ENCODE measurements at places on chromosomes 11 and 22.
A peak's percentile ranks its signal among the peaks of the same experiment; 100 is the strongest.

DNA sequence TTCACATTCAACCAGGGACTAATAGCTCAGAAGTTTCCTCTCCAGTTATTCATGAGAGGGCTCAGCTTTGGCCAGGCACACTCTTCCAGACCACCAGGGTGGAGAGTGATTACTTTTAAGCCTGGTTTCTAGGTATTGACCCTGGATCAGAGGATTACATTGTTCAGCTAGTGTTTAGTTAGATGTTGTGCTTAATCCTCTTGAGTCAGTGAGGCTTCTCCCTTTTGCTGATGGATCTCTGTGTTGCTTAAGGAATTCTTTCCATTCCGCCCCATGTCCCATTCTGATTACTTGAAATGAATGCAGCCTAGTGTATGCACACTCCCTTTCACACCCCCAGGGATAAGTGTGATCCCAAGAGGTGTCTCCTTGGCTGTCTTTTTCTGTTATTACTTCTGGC is 271.7 kb upstream of the ANO5 start:
- DNase-seq, result no peak

DNA sequence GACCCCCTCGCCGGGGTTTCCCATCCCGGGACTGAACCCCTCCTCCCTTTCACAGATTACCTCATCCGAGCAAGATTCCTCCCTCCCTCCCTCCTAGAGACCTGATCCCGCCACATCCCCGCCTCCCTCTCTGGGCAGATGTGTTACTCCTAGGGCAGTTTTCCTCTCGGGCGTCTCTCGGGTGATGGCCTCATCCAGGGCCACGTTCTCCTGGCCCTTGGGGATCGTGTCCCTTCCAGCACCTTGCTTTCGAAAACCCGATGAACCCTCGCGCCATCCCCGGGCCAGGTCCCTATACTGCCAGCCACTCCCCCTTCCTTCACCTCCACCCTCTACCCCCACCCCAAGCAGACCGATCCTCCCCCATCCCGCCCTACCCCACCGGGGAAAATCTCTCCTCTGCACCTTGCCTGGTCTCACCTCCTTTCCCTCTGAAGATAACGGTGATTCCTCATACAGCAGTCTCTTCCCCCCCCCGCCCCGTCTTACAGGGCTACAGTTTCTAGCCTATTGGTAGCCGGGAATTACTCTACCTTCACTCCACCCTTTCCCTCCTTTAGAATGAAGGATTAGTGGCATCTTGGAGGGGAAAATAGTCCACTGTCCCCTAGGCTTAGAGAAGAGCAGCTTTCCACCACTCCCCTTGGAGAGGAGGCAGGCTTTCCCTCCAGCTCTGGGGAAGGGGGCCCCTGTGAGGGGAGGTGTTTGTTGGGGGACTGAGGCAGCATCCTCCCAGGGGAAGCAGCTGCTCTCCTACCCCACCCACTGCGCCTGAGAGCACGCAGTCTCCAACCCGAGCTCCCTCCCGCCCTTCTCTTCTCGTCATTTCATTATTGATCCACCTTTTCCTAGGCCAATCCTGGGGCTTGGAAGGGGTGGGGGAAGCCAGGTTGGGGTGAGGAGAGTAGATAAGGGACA is 1.2 kb downstream of the KMT2A start:
- DNase-seq, result peak; percentile 32

- DNase-seq, result no peak
Measured at GRCh38 chr11:69008737-69009440, 4.2 kb downstream of the MRGPRF start.

DNA sequence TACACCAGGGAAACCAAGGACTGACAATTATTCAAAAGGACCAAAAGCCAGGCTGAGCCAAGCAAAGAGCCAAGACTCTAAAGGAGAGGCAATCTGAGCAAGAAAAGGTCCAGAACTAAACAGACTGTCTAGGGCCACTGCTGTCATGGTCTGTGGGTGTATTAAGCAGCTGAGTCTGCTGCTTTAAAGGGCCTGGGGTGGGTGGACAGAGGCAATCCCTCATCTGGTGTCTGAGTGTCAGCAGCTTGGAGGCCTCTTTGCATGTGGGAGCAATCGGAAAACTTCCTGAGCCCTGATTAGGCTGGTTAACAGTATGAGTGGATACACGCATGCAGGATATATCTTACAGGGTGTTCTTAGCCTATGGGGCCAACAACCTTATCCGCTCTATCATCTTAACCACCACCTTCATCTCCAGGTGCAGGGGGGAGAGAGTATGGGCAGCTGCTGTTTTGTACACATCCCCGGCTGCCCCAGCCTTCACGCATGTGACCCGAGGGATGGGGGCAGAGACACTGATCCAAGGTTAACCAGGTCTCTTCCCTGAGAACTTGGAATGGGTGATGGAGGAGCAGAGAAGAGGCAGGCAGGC is 67.5 kb upstream of the TIMP3 start:
- no peak for DNase-seq

GRCh38 chr11:10032935-10033334 is 261.1 kb downstream of the SBF2 start:
- DNase-seq, result no peak

GRCh38 chr11:41051919-41052635 is 407.4 kb downstream of the LRRC4C start:
- no peak for DNase-seq

DNA sequence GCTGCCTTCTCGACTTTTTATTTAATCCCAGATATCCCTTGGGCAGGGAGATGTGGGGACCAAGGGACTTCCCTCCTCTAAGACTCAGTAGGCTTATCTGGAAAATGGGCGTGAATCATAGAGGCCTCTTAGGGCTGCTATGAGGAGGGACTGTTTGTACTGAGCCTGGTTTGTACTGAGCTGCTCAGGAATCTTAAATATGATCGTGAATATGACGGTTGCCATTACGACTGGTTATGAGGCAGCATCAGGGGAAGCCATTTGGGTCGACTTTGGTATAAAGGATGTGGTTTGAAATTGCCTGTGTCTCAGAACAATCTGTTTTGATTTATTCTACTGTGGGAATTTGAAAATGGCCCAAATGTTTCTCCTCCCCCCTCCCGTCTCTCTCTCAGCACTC is 20.6 kb downstream of the TSPAN18 start:
- no peak for DNase-seq

DNA sequence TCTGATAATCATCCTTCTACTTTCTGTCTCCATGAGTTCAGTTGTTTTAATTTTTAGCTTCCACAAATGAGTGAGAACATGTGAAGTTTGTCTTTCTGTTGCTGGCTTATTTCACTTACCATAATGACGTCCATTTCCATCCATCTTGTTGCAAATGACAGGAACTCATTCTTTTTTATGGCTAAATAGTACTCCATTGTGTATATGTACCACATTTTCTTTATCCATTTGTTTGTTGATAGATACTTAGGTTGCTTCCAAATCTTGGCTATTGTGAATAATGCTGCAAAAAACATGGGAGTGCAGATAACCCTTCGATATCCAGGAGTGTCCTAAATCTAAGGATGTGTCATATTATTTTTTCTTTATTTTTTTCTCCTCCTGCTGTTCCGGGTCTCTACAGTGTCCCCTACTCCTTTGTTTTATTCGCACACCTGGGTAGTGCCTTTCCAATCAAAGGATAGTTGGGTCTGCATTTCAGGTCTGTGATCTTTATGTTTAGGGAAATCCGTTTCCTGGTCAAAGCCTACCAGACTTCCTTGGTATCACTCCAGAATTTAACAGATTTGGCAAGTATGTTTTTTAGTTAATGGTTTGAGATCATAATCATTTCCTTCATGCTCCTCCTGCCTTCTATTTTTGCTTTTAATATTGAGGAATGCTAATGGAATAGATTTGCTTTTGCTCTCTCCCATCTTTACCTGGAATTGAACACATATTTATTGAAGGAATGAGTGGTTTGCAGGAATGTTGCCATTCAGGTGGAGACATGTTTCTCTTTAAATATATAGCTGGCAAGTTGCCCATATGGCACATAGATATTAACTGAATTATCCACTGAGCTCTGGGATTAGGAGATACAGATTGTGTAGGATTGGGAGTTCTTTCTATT is 53.7 kb downstream of the ARHGEF12 start:
- DNase-seq, result no peak

DNA sequence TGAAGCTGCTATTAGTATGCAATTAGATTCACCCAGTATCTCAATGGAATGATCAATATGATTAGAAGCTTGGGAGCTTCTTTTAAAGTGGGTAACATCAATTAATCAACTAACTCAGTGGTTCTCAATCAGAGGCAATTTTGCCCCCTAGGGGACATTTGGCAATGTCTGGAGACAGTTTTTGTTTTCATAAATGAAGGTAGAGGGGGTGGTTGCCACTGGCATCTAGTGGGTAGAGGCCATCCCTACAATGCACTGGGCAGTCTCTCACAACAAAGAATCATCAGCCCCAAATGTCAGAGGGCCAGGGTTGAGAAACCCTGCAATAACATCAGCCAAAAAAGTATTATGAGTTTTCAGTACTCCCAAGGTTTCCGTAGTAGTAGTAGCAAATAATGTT is 5.9 kb upstream of the AMOTL1 start:
- no peak for DNase-seq
